ENCODE measurements at places on chromosomes 1 and 21. TPM values are rescaled to one million over a fixed set of nuclear protein-coding genes. Genes with fewer than 3 reads are reported as not detected.

The SLAMF9 gene
- polyA plus RNA-seq = 0.14 TPM

The ADGRB2 gene
- polyA plus RNA-seq = 0.51 TPM

The CCDC185 gene
- 0.04 TPM for polyA plus RNA-seq

The NID1 gene
- 3.9 TPM for polyA plus RNA-seq

The PTPN14 gene
- polyA plus RNA-seq = 2.4 TPM

The ABCD3 gene
- polyA plus RNA-seq = 17.7 TPM

The DISC1 gene
- 0.41 TPM for polyA plus RNA-seq

The AMY1A gene
- not detected for polyA plus RNA-seq

The LAMTOR2 gene
- 82.6 TPM for polyA plus RNA-seq

The RGS5 gene
- 10.8 TPM for polyA plus RNA-seq

The SH2D2A gene
- polyA plus RNA-seq = 1.00 TPM

The CHAF1B gene
- polyA plus RNA-seq = 3.2 TPM

The AMY1C gene
- polyA plus RNA-seq = not detected

The CLIC4 gene
- 29.8 TPM for polyA plus RNA-seq

Measured in esophagus (tissue), 2 donors.